Posterior vena cava (tissue), 2 donors: ENCODE measurements at places on chromosomes 12 and 14. TPM values are rescaled to one million over a fixed set of nuclear protein-coding genes. Genes with fewer than 3 reads are reported as not detected.

The NTS gene
- total RNA-seq, result 2.4 TPM

The FOXN4 gene
- not detected for total RNA-seq

The REM2 gene
- total RNA-seq, result 0.43 TPM

The INHBC gene
- not detected for total RNA-seq

The KRT81 gene
- total RNA-seq, result not detected

The LRP6 gene
- total RNA-seq, result 27.7 TPM

The AQP2 gene
- 0.33 TPM for total RNA-seq
